ENCODE measurements at places on chromosomes 11 and 22. TPM values are rescaled to one million over a fixed set of nuclear protein-coding genes. Genes with fewer than 3 reads are reported as not detected.
A peak's percentile ranks its signal among the peaks of the same experiment; 100 is the strongest.

GRCh38 chr11:124113890-124114289, 1.4 kb upstream of the VWA5A start:
- no peak for DNase-seq

GRCh38 chr22:37827056-37827455, 3.9 kb downstream of the GALR3 start:
- peak; percentile 70 for DNase-seq

DNA sequence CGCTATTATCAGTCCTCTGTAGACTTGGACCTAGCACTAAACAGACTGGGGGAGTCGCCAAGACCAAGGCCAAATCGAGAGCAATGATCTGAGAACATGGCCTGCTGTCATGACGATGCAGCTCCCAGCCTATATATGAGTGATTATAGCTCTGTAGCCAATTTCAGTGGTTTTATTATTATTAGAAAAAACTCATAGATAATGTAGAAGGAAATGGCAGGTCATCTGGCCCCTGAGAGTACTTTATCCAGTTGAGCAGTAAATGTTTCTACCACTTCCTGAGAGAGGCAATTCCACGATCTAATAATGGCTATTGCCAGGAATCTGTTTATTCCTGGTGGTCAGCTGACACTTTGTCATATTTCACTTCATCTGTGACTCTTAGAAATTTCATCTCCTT, 666.7 kb downstream of the OPCML start:
- DNase-seq: no peak

DNA sequence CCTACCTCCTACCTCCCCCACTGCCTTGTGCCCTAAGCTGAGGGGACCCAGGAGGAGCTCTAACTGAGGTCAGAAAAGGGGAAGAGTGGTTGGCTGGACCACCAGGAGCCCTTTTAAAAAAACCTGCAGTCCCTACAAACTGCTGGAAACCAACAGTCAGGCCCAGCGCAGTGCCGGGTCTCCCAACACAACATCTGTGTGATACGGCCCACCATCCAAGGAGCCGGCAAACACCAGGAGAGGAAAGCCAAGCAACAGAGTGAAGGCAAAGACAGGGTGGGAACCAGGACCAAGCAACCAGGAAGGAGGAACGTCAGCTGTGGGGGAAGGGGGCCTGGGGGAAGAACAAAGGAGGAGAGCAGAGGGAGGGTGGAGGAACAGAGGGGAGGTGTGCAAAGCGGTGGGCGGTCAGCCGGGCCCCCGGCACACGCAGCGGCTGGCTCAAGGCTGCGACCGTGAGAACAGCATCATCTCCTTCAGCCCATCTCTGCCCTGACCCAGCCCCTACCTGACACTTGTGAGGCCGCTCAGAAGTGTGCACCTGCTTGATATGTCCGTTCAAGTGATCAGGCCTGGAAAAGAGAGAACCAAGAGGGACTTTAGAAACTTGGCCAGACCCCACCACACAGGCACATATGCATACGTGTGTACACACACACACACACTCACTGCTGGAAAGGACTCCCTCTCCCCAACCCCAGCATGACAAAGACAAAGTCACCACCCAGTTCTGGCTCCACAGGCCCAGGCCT, 3.6 kb downstream of the PATZ1 start:
- DNase-seq: no peak

DNA sequence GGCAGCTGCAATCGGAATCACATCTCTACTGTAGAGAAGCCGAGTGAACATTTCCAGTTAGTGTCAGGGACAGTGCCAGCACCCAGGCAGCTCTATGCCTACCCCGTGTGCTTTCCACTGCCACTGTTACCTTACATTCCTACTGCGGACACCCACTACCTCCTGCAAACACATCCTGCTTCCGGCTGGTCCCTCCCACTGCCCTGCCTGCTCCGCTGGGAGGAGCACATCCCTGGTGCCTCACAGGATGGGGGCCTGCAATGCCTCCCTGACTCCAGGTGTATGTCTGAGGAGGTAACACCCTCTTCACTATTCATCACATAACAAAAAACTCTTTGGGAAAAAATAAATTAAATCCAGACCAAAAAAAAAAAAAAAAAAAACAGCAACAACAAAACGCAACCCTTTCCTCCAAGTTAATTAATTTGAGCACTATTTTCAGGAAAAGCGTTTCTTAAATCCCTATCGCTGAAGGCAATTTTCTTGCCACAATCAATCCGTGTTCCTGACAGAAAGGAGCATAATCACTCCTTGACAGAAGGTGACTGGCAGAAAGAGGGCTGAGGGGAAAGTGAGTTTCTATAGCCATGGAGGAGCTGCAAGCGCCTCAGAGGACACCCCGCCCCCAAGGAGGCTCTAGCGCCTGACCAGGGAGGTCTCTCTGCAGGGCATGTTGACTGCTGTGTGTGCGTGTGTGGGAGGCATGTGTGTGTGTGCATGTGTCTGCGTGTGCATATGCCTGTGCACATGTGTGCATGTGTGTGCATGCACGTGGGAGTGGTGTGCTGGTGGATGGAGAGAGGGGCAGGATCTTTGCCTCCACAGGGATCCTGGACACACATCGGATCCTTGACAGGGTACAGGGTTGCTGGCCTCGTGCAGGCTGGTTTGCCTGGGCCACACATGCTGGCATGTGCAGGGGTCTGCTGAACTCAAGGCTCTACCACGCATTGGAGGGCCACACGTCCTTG, 134.8 kb upstream of the NTM start:
- DNase-seq: no peak

GRCh38 chr11:5277807-5278382, 8.2 kb upstream of the HBE1 start:
- DNase-seq: no peak

GRCh38 chr11:72189455-72190250, 2.3 kb upstream of the FOLR1 start:
- DNase-seq: no peak

The HPX gene
- 0.82 TPM for total RNA-seq

The PGM2L1 gene
- total RNA-seq: 203 TPM

The EFCAB6 gene
- 9.4 TPM for total RNA-seq

The MS4A12 gene
- not detected for total RNA-seq

The SYT13 gene
- total RNA-seq: 191 TPM

All from frontal cortex (tissue), 4 donors.